Cerebellar nuclear complex (tissue), 1 donor: ENCODE measurements at places on chromosomes 13 and 19.

- DNase-seq = no peak
Observed at GRCh38 chr13:43776006-43776405, 10.8 kb downstream of the ENOX1 start.

- DNase-seq = no peak
Observed at GRCh38 chr19:19366434-19367396, 38.8 kb upstream of the GATAD2A start.

DNA sequence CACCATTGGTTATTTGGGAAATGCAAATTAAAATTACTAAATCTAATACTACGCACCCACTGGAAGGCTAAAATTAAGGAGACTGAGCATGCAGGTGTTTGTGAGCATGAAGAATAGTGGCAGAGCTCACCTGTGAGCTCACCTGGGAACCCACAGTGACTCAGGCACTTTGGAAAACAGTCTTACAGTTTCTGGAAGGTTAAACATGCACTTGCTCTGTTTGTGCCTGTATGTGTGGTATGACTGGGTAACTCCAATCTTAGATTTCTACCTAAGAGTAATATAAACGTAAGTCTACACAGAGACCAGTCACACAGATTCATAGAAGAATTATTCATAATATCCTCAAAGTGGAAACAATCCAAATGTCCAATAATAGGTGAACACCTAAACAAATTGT is 318.8 kb downstream of the ATP8A2 start:
- DNase-seq = no peak

GRCh38 chr13:26468265-26468801 is 89.2 kb upstream of the WASF3 start:
- peak; percentile 25 for DNase-seq

- no peak for DNase-seq
Observed at GRCh38 chr13:106810069-106810468, 242.1 kb upstream of the ARGLU1 start.

- no peak for DNase-seq
Observed at GRCh38 chr13:26961890-26962615, 201.5 kb upstream of the GPR12 start.

DNA sequence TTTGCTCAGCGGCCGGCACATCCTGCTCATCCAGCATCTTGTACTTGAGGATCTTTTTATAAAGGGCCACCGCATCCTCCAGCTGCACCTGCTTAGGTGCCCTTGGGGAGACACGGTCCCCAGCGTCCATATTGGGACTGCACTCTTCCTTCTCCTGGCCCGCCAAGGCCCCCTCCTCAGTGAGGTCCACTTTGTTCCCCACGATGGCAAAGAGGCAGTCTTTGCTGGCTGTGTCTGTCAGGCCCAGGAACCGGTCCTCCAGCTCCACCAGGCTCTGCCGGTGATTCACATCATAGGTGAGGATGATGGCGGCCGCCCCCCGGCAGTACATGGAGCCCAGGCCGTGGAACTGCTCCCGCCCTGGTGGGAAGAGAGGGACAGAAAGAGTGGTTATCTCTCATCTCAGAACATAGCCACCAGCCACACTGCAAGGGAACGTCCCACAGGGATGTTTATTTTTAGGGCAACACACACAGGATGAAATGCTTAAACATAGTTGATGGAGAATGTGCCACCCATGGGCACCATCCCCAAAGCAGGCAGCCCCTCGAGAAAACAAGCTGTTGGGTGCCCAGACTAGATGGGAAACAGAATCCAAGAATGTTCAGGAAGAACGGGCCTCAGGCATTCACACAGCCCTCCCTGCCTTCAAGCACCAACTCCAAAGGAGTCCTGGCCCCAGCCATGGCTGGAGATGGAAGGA is 37.5 kb downstream of the RAB20 start:
- DNase-seq = no peak

GRCh38 chr13:80249516-80250212 is 91.3 kb downstream of the SPRY2 start:
- DNase-seq = no peak

- no peak for DNase-seq
Observed at GRCh38 chr19:34067861-34068271, 104.4 kb upstream of the LSM14A start.

DNA sequence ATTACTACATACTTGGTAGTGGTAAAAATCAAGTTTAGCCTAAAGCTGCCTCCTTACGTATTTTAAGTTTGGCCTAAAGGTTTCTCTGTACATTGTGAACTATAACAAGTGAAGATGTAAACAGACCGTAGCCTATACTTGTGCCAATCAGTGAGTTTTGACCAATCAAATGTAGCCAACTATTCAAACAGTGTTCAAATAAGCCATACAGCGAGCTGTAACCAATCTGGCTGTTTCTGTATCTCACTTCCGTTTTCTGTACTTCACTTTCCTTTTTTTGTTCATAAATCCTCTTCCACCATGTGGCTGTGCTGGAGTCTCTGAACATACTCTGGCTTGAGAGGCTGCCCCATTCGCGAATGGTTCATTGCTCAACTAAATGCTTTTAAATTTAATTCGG is 2504.6 kb downstream of the PCDH9 start:
- no peak for DNase-seq

DNA sequence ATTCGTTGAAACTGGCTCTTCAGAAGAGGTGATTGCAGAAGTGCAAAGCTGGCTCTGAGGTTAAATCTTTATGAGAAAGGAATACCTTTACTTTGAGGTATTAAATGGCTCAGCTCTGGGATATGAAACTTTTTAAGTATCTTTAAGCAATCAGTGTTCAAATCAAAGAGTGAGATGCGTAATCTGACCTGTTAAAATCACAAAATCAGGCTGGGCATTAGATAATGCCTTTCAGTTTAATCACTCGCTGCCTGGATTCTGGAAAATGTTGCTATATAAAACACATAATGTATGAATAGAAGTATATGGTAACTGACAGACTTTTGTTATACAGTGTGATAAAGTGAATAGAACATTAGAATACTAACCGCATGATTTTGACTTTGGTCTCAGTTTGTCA is 2.0 kb upstream of the DGKH start:
- DNase-seq = no peak

GRCh38 chr13:20980430-20980829 is 77.9 kb upstream of the XPO4 start:
- DNase-seq = no peak

- no peak for DNase-seq
Observed at GRCh38 chr13:69274231-69274630, 833.4 kb upstream of the ATXN8OS start.

GRCh38 chr13:85261757-85262346 is 537.4 kb downstream of the SLITRK6 start:
- no peak for DNase-seq

DNA sequence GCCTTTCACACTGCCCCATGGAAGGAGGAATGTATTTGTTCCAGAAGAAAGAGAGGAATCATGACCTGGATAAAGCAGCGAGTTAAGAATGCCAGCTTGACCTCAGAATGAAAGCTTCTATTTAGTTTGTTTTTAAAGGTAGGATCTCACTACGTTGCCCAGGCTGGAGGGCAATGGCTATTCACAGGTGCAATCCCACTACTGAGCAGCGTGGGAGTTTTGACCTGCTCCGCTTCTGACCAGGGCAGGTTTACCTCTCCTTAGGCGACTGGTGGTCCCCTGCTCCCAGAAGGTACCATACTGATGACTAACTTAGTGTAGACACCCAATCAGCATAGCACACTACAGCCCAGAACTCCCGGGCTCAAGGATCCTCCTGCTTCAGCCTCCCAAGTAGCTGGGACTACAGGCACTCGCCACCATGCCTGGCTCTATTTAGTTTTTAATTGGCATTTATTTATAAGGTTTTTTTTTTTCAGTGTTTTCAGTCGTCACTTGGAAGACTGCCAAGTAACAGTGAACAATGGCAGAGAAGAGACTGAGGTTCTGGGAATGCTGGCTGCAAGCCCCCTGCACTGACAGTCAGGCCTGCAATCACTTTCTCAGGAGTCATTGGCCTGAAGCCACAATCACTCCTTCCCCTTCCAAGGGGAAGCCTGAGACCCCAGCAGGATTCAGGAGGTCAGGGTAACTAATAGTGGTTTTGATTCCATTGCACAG is 73.1 kb downstream of the EPS15L1 start:
- DNase-seq = no peak

DNA sequence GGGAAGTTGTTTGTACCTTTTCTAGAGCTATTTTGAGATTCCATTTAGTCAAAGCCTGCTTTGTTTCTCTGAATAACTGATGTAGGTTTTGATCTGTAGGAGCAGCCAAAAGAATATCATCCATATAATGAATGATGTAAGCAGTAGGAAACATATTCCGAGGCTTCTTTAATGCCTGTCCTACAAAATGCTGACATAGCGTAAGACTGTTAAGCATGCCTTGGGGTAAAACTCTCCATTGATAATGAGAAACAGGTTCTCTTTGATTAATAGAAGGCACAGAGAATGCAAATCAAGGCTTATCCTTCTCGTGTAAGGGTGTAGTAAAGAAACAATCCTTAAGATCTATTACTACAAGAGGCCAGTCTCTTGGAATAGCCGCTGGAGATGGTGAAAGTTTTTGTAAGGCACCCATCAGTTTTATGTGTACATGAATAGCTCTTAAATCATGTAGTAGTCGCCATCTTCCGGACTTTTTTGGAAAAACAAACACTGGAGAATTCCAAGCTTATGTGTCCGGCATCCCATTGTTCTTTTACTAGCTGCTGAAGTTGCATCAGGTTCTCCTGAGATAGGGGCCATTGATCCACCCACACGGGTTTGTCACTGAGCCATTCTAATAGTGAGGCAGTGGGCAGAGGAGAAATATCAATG is 13.5 kb downstream of the FPR3 start:
- DNase-seq = no peak

- DNase-seq = no peak
Observed at GRCh38 chr13:113083402-113084061, 22.1 kb upstream of the F7 start.

DNA sequence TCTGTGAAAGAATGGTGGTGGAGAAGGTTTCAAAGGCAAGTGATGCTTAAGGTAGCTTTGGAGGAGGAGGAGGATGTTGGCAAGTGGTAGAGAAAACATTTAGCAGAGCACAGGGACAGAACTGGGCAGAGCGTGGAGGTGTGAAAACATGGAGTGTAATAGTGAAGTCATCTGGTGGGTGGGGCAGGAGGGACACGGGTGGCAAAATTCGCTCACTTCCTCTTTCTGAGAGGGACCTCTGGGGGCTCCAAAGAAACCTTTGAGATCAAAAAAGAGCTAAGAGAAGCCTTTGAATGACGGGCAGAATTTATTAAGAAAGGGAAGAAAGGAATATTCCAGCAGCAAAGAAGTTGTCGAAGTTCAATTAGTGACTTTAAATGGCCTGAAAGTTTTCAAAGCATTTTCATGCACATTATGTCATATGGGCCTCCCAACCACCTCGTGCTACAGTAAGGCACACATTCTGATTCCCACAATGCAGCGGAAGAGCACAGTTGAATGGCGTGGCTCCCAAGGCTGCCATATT is 82.8 kb downstream of the STARD13 start:
- no peak for DNase-seq

DNA sequence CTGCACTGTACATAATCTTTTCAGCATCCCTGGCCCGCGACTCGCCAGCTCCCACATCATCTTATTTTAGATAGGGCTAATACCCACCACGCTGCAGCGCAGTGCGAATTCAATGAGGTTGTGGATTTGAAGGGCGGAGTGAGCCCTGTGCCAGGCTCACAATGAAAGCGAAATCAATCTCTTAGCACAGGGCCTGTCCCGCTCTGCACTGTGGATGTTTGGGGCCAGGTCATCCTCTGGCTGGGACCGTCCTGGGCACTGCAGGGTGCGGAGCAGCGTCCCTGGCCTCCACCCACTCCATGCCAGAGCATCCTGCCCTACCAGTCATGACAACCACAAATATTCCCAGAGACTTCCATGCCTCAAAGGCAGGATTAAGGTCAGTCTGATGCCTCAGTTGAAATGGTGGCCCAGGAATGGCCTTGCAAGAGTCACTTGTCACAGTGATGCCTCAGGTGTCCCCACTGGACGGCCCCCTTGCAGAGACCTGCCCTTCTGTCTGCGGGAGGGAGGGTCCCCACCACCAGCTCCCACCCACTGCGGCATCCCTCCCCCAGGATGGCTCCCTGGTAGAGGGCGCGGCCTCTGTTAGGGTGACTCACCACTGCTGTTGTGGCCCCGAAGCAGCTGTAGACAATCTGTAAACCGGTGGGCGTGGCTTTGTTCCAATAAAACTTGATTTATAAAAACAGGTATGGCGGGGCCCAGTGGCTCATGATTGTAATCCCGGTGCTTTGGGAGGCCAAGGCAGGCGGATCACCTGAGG is 5.6 kb downstream of the UHRF1 start:
- no peak for DNase-seq

GRCh38 chr13:26952551-26953143 is 192.1 kb upstream of the GPR12 start:
- no peak for DNase-seq

DNA sequence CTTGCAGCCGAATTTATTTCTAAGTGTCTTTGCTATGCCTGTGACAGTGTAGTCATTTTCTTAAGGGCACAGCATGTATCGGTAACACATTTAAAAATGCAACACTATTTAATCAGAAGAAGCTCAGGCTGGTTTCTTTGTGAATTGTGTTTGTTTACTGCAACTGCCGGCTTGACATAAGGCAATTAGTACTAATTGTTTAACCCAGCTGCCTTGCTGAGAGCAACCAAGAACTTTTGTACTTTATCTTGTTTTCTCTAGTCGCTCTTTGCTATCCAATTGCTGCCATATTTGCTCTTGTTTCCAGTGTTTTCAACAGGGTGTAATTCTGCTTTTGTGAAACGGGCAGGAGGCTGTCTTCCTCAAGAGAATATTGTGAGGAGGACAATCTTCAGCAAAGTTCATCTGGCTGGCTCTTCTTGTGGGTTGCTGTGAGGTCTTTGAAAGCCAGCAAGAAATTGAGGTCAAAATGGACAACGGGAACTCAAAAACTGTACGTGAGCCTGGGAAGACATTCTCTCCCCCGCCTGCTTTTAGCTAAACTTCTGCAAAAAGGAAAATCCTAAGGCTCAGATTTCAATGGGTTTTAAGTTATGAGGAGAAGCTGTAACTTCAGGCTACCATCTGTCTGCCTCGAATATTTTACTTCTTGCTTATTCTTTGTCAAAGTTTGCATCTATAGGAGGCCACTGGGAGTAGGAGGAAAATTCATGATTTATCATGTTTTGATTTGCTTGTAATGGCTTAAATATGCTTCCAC is 75.8 kb upstream of the TSHZ3 start:
- DNase-seq = no peak

DNA sequence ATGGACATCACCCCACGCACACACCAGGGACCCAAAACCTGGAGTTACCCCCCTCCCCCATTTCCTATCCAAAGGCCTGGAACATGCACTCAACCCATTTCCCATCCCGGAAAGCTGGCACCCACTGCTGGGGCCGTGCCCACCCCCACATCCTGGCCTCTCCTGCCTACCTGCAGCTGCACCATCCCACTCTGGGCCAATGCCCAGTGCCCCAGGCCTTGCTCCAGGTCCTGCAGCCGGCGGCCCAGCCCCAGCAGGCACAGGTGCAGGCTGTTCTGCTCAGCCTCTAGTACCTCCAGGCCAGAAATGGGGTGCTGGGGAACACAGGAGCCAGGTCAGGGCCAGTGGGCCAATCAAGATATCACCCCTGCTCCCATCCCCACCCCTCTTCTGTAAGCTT is 1.7 kb downstream of the SYNE4 start:
- DNase-seq = no peak
